ENCODE measurements at places on chromosomes 6 and 20.

DNA sequence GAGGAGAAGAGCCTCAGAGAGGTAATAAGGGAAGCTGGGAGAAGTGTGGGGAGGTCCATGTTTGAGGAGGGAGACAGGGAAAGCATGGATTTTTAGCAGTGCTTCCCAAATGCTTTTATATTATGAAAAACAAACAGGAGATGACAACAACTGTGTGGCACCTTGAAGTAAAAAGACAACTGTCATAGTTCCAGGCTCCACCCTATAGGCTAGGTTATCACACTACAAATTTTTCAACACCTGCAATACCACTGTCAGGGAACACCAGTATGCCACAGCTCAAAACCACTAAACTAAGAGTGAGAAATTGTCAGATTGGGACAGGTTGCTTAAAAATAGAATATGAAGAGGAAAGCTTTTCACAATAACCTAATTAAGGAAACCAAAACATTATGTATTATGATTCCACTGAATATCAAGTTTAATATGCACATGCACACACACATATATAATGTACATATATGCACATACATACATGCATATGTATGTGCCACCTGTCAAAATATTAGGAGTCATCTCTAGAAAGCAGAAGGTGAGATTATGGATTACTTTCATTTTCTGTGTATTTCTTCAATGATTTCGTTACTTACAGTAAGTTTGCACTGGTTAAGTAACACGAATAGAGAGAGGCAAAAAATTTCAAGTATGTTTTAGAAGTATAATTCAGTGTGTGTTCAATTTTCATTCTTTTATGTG lies 261.2 kb downstream of the PTPRK start:
- no peak for DNase-seq

GRCh38 chr20:48832405-48832730 lies 4.6 kb upstream of the PREX1 start:
- DNase-seq, result no peak

DNA sequence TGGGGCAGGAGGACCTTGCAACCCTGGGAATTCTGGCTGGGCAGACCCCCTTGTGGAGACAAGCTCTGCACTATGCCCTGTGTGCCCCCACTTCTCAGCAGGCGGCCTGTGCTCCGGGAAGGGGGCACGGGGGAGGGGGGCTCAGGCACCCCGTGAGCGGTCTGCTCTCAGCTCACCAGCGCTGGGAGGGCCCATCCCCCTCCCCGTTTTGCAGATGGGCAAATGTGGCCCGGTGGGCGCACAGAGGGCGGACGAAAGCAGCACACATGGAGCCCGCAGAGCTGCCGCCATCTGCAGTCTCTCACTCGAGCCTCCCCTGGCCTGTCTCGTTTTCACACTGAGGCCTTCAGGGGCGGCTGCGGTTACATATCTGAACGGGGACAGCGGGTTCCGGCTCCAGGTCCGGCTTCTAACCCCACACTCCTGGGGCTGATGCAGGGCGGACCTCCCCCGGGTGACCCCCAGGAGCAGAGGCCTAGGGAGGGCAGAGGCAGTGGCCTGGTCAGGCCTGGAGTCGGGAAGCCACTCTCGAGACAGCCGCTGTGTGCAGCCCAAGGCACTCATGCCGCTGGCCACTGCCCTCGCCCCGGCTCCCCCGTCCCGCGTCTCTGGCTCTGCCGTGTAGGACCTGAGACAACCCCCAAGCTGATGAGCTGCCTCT lies 13.9 kb downstream of the CHRNA4 start:
- DNase-seq, result no peak

GRCh38 chr6:51737580-51738360 lies 349.6 kb downstream of the PKHD1 start:
- DNase-seq, result no peak

- no peak for DNase-seq
Observed at GRCh38 chr6:38593998-38594665, 45.6 kb downstream of the BTBD9 start.

DNA sequence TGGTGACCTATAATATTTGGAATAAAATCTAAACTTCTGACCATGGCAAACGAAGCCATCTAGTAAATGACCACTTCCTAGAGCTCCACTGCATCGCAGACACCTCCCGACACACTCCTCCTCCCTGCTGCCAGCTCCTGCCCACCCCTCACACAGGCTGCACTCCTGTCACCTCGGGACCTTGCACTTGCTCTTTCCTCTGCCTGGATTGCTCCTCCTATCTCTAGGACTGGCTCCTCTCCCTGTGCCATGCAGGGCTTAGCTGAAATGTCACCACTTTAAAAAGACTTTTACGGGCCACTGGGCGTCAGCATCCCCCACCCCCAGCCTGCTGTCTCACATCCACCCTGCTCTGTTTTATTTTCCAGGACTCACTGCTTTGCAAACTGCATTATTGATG lies 87.6 kb upstream of the MC3R start:
- no peak for DNase-seq

DNA sequence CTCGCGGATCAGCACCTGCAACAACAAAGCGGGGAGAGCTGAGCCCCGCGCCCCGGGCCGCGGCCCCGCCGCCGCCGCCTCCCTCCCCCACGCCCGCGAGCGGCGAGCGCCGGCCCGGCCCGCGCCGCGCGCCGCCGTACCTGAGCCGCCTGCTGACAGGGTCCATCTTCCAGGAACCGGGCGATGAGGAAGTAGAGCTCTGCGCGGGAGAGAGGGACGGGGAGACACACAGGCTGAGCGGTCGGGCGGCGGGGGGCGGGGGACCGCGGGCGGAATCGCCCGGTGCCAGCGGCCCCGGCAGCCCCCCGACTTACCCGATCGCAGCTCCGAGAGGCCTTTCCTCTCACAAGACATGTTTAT lies 359 bp downstream of the PHIP start:
- no peak for DNase-seq

- DNase-seq, result no peak
Observed at GRCh38 chr6:12436683-12437082, 146.5 kb downstream of the EDN1 start.
